ENCODE measurements at places on chromosomes 12 and 14.

DNA sequence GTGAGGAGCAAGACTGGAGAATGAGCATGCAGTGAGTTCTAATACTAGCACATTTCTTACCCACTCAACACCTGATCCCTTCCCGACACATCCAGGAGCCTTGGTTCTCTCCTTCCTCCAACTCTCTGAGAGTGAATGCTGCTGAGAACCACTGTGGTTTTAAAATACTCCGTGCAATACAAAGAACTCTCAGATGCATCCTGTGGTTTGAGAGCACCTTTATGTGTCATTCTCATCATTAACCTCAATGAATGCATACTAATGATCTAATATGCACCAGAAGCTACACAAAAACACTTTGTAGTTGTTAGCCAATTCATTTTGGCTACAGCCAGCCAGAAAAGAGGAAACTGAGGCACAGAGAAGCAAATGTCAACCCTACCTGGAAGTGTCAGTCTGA is 87.6 kb downstream of the GALNT8 start:
- DNase-seq: no peak

DNA sequence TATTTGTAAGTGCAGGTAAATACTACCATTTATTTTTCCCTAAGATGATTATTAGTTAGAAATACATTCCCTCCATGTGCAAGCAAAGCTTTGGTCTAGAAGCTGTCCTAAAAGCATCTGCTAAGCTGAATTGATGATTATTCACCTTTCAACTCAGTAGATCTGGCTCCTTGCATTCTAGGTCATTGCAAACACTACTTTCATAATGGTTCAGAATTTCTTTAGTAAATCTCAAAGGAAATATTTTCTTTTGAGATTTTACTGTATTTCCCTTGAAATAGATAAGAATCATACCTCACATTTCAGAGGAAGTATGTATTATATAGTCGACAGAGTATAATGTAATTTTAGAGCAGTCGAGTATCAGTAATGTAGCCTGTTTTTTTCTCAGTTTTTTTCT is 2.4 kb downstream of the ETNK1 start:
- DNase-seq: no peak

GRCh38 chr14:51806026-51807023 is 54.1 kb upstream of the GNG2 start:
- no peak for DNase-seq

DNA sequence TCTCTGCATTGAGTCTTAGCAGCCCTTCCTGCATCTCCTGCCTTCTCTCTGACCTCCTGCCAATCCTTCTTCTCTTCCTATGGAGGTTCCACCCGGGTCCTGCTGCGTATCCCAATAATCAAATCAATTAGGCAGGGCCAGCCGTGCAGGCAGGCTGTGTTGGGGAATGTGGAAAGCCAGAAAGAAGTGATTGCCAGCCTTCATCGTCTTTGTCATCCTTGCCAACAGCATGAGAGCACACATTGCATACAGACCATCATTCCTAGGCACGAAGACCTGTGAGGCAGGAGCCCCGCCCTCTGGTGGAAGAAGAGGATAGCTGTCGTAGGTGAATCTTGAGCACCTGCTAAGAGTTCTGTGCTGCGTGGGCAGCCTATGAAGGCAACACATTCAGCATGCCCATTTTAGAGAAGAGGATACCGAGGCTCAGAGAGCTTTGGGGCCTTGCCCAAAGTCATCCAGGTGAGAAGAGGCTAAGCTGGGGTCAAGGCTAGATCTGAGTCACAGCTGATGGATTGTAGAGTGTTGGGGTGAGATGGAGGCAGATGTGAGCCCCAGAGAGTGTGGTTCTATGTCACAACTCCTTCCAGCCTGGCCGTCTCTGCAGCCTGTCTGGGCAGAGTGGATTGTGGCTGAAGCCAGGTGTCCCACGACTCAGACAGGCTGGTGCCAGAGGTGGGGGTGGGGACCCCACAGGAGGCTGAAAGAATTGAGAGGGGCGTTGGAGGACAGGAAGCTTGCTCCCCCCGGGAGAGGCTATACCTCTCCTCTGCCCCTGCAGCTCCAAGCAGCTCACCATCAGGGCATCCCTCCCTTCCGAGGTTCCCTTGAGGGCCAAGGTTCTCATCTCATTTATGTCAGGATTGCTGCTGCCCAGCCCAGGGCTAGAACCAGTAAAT is 12.7 kb downstream of the C14orf132 start:
- DNase-seq: no peak

DNA sequence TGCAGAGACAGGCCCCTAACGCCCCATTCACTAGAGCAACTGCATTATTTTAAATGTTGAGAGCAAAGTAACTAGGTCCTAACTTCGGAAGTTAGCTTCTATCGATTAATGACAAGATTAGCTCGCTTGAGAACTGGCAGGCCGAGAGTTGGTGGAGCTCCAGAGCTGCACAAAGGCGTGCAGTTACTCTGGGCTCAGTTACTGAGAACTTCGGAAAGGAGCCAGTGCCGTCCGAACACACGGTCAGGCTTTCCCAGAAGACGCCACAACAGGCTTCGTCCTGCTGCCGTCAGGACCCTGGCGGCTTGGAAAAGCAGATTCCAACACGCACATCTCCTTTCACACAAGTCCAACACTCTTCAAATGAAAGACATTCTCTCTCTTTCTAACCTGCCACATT is 45.4 kb upstream of the TESC start:
- no peak for DNase-seq

GRCh38 chr12:10289005-10289754 is 18.5 kb upstream of the KLRD1 start:
- no peak for DNase-seq

- no peak for DNase-seq
These were observed 273.4 kb upstream of the SLC16A7 start for GRCh38 chr12:59322473-59322872.

GRCh38 chr12:7102582-7102981 is 6.4 kb downstream of the C1RL start:
- DNase-seq: no peak

GRCh38 chr14:31921721-31922120 is 155.4 kb upstream of the ARHGAP5 start:
- DNase-seq: no peak

- no peak for DNase-seq
These were observed 198.4 kb downstream of the NELL2 start for GRCh38 chr12:44677724-44678123.

DNA sequence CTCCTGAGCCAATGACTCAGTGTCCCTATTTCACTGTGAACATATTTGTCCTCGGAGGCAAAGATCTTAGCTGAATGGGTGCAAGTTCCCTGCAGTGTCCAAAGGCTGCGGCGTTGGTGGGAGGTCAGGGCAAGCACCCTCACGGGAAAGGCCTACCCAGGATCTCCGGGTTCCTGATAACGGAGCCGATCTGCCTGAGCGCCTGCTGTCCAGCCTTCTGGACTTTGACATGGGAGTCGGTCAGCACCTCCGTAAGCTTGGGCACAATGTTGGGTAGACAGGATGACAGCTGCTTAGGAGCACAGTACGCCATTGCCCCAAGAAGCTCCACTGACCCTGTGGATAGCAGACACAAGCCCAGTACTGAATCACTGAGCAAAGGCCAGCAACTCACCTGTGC is 31.5 kb upstream of the RAB35 start:
- no peak for DNase-seq

- no peak for DNase-seq
These were observed 6.9 kb downstream of the RFC5 start for GRCh38 chr12:118023301-118023860.

GRCh38 chr12:68807576-68808387 is at the start of gene MDM2:
Gene MDM2 (plus strand): TSS chr12:68808177. CDS start chr12:68808478, 301 bp downstream.
- peak; percentile 61 for DNase-seq

DNA sequence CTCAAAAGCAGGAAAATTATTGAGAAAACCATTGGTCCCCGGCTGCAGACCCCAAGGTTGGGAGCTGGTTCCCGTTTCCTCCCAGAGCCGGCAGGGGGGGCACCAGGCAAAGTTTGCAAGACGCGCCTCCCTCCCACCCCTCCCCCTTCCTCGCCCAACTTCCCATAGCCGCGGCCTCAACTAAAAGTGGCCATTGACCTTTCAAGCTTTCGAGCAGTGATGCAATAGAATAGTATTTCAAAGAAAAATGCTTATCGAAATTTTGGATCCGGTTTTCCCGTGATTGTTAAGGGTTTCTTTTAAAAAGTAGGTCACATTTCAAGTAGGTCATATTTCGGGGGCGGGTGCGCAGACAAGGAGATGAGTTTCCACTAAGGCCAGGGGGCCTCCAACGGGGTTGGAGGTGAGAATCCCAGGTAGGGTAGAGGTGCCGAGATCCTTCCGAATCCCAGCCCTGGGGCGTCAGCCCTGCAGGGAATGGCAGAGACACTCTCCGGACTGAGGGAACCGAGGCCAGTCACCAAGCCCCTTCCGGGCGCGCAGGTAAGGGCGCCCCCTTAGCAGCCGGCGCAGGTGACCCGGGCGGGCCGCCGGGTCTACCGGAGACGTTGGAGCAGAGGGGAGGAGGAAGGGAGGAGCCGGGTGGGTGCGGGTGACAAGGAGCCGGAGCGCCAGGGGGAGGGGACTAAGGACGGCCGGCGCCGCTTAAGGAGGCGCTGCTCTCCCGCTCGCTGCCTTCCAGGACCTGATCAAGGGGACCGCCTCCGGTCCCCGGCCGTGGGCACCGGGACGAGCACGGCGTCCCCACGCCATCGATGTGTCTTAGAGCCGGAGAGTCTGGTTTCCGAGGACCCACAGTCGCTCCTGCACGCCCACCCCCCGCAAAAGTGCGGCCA is 2.6 kb upstream of the SOCS2 start:
- peak; percentile 53 for DNase-seq

DNA sequence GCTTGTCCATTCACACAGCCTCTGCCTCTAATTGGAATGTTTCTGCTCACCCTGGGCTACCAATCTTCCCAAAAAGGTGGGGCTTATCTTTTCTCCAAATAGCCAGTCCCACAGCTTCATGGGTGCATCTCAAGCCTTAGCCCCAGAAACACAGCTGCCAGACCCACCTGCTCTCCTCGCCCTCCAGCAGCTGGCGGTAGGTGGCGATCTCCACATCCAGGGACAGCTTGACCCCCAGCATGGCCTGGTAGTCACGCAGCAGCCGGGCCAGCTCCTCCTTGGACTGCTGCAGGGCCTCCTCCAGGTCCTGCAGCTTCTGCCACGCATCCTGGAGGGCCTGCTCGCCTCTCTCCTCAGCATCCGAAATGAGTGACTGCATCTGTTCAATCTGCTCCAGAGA is 11.1 kb downstream of the KRT77 start:
- no peak for DNase-seq

DNA sequence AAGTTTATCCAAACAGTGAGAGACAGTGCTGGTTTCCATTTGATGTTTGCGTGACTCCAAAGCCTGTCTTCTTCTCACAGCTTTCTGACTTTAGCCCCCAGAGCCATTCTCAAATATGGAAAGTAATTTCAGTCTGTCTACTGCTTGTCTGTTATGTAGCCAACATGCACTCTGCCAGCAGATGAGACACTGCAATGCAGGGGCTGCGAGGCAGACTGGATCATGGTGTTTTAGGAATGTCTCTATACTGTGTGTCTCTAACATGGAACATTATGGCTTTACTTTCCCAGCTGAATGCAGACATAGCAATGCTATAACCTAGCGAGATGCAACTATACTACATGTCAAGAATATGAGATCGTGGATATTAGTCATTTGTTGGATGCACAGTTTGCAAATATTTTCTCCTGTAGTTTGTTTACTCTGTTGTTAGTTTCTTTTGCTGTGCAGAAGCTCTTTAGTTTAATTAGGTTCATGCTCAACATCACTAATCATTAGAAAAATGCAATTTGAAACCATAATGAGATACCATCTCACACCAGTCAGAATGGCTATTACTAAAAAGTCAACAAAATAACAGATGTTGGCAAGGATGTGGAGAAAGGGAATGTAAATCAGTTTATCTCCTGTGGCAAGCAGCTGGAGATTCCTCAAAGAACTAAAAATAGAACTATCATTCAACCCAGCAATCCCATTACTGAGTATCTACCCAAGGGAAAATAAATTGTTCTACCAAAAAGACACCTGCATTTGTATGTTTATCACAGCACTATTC is 235.8 kb upstream of the TMTC1 start:
- no peak for DNase-seq

- DNase-seq: peak; percentile 13
These were observed 634.2 kb downstream of the SLC16A7 start for GRCh38 chr12:60230056-60230455.

Data from HS-5 (cell line).